Inflammatory macrophage treated with lipopolysaccharide for 1 hour (primary cell): ENCODE measurements at places on chromosomes 11 and 22.

DNA sequence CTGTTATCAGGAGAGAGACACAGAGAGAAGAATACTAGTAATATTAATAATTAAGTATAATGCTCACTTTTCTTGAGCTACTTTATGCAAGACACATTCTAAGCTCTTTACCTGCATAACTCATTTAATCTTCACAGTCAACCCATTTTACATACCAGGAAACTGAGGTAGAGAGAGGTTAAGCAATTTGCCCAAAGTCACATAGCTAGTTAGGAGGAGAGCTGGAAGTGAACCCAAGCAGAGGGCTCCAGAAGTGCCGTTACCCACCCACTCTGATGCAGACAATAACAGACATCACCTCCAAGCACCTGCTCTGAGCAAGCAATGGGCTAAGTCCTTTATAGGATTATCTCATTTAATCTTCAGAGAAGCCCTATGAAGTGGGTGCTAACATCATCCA lies 24.8 kb downstream of the MICAL2 start:
- DNase-seq, result no peak

GRCh38 chr22:46528121-46528610 lies 9.3 kb downstream of the CELSR1 start:
- DNase-seq, result peak; percentile 98

DNA sequence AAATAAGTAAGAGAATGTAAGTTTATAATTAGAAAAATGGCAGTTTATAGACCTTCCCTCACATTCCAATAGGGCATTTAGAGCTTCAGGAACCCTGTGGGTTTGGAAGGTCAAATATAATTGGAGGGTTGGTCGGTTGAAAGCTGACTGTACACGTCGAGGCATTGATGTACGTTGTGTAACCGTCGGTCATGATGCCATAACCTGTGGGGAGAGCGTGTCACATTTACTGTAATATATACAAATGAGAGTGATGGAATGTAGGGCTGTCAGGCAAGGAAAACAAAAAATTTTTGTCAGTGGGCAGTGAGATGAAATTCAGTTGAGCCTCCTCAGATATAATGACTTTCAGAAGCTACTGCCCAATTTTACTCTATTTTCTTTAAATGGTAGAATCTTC lies 88.5 kb downstream of the ARL14EP start:
- no peak for DNase-seq

- no peak for DNase-seq
Measured at GRCh38 chr11:79264284-79264683, 176.5 kb downstream of the TENM4 start.

- no peak for DNase-seq
Measured at GRCh38 chr11:113274713-113275582, 39.4 kb upstream of the TTC12 start.

- DNase-seq, result no peak
Measured at GRCh38 chr11:90717522-90717921, 494.7 kb upstream of the CHORDC1 start.

- DNase-seq, result no peak
Measured at GRCh38 chr22:33588860-33589259, 331.4 kb downstream of the LARGE1 start.

GRCh38 chr11:101880222-101880621 lies 34.6 kb upstream of the CEP126 start:
- no peak for DNase-seq

GRCh38 chr22:45430871-45431270 lies 17.4 kb downstream of the RIBC2 start:
- DNase-seq, result no peak

DNA sequence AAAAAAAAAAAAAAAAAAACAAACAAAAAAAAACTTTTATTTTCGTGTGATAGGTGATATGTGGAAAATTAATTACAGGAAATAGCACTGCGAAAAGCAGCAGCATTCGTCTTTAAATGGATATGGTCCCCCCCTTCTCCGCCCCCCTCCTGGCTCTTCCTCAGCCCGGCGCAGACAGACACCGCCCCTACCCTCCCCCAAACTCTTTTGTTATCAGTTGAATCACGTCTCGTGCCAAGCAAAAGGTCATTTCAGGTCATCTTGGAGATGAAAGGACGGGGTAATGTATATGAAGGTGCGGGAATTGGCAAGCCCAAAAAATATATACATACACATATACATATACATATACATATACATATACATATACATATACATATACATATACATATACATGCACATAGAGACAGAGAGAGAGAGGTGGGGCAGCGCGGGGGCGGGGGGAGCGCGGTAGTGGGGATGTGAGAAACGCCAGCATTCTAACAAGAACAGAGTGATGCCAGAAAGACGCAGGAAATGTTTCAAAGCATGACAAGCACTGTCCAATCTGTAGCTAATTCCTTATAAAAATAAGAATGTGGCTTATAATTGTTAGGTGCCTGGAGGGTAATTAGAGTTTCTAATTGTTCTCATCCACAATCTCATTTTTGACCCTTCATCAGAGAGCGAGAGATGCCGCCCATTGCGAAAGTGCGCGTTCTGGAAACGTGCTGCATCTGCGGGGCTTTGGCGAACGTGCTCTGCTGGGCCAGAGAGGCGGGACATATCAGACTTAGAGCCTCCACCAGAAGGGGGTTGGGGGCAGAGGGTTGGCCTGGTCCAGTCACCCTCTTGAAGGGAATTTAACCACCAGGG lies 214.5 kb upstream of the UBASH3B start:
- DNase-seq, result no peak

DNA sequence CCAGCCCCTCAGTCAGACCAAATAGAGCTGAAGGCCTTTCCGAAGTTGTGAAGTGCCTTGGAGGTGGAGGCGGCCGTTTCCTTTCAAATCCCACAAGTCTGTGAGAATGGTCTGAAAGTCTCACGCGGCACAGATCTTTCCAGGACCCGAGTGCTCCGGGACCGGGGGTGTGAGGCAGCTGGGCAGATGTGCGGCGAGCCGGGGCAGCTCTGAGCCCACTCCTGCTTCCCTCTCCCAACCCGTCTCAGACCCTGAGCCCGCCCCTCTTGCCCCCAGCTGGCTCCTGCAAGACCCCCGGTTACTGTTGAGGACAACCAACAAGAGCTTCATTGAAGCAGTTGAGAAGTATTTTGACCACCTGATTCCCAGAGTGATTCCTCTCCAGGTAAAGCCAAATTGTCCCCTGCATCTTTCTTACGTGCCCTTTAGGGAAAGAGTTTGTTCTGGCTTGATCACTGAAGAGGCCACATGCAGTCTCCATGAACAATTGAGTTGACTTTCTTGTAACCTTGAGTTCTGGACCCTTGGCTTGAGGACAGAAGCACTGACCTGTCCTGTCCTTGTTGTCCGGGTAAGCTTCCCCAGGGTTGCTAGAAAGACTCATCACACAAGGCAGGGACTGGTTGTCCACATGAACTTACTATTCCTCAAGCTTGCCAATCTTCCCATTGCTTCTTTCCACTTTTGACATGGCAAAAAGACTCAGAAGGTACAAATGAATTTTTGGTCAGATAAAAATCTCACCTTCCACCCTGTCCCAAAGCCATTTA lies 7.5 kb downstream of the GLB1L3 start:
- DNase-seq, result no peak

- DNase-seq, result no peak
Measured at GRCh38 chr11:92500453-92500852, 275.8 kb downstream of the FAT3 start.
